Left kidney (tissue), 8 donors: ENCODE measurements at places on chromosomes 12 and 14. TPM values are rescaled to one million over a fixed set of nuclear protein-coding genes. Genes with fewer than 3 reads are reported as not detected.
A peak's percentile ranks its signal among the peaks of the same experiment; 100 is the strongest.

- DNase-seq, result no peak
Measured at GRCh38 chr14:103127861-103128598, 4.8 kb downstream of the TNFAIP2 start.

The NELL2 gene
- 26.0 TPM for polyA plus RNA-seq

The PITPNM2 gene
- 6.5 TPM for polyA plus RNA-seq

- no peak for DNase-seq
Measured at GRCh38 chr14:72716476-72716875, 177.4 kb downstream of the DPF3 start.

GRCh38 chr12:45667761-45668160, 61.7 kb upstream of the ARID2 start:
- no peak for DNase-seq

DNA sequence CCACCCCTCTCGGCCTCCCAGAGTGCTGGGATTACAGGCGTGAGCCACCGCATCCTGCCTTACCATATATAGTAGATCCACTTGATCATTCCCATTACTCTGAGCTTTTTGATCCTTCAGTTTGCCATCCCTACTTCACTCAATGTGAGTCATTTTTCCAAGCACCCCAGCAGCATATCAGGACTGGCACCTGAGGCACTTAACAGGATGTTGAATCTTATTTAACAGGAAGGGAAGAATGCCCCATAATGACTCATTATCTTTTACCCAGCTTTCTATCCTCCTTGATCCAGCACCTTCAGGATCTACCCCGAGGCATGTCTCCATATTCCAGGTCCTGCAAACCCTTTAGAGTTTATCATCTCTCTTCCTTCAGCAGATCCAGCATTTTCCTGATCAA, 84.9 kb upstream of the CMKLR1 start:
- DNase-seq, result no peak

GRCh38 chr12:107027636-107028053, 40.7 kb upstream of the MTERF2 start:
- peak; percentile 63 for DNase-seq

- no peak for DNase-seq
Measured at GRCh38 chr14:68286667-68287066, 467.1 kb downstream of the RAD51B start.

GRCh38 chr12:114403690-114404066, 2.3 kb downstream of the TBX5 start:
- no peak for DNase-seq

The CBLN3 gene
- polyA plus RNA-seq, result 3.7 TPM

DNA sequence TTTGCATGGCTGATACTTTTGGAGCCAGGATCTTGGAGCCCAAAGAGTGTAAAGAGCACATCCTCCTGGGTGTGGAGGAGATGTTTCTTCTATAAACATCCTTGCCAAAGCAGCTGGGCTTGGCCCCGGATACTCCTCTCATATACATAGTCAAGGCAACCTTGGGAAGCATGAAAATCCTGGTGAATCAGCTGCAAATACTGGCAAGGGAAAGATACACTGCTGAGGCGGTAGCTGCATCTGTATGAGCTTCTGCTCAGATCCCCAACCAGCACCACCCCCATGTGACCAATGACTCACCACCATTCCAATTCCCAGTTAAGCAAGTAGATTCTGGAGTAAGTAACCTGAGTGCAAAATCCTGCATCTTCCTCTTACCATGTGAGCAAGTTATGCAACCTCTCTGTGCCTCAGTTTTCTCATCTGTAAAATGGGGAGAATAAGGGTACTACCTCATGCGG, 567.4 kb downstream of the MED13L start:
- no peak for DNase-seq

GRCh38 chr12:19959353-19959752, 409.0 kb upstream of the PDE3A start:
- DNase-seq, result no peak

DNA sequence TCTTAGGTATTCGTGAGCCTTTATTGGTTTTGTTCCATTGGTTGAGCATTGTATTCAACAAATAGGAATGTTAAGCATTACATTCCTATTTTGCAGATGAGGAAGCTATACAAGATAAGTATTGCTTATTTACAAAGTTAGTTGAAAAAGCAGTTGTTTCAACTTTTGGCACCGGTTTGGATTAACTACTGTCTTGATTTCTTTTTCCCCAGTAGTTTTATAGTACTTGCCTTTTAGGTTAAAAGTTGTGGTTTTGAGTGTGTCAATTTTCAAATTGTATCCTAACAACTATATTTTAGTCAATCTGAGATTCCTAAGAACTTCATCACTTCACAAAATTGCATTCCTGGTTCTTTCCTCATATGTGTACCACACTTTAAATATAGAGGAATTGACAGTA, 23.8 kb upstream of the MBIP start:
- DNase-seq, result no peak

GRCh38 chr12:60210756-60211155, 614.9 kb downstream of the SLC16A7 start:
- DNase-seq, result no peak

- peak; percentile 48 for DNase-seq
Measured at GRCh38 chr14:69335371-69335771, 62.7 kb downstream of the ERH start.

- no peak for DNase-seq
Measured at GRCh38 chr12:85798122-85798521, 38.1 kb downstream of the RASSF9 start.

GRCh38 chr14:59245809-59246295, 57.4 kb downstream of the DAAM1 start:
- DNase-seq, result no peak

- no peak for DNase-seq
Measured at GRCh38 chr12:1054117-1054870, 63.3 kb downstream of the ERC1 start.

DNA sequence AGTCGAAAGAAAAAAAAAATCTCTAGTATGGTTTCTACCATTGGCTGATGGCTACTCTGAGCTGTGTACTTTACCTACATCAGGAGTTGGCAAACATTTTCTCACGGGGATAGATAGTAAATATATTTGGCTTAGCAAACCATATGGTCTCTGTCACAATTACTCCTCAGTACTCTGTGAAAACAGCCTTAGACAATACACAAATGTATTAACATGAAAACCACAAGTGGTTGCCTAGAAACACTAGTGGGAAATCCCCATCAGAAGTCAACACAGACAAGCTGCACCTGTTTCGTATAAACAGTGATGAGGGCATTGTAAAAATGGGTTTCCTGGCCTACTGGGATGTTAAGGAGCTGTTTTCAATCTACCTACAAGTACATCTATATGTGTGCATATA, 84.6 kb upstream of the NAV3 start:
- no peak for DNase-seq

The CNTN1 gene
- polyA plus RNA-seq, result 35.7 TPM

- DNase-seq, result no peak
Measured at GRCh38 chr12:16658699-16659098, 52.7 kb upstream of the LMO3 start.

- DNase-seq, result no peak
Measured at GRCh38 chr14:68340262-68340661, 452.6 kb downstream of the ZFP36L1 start.

DNA sequence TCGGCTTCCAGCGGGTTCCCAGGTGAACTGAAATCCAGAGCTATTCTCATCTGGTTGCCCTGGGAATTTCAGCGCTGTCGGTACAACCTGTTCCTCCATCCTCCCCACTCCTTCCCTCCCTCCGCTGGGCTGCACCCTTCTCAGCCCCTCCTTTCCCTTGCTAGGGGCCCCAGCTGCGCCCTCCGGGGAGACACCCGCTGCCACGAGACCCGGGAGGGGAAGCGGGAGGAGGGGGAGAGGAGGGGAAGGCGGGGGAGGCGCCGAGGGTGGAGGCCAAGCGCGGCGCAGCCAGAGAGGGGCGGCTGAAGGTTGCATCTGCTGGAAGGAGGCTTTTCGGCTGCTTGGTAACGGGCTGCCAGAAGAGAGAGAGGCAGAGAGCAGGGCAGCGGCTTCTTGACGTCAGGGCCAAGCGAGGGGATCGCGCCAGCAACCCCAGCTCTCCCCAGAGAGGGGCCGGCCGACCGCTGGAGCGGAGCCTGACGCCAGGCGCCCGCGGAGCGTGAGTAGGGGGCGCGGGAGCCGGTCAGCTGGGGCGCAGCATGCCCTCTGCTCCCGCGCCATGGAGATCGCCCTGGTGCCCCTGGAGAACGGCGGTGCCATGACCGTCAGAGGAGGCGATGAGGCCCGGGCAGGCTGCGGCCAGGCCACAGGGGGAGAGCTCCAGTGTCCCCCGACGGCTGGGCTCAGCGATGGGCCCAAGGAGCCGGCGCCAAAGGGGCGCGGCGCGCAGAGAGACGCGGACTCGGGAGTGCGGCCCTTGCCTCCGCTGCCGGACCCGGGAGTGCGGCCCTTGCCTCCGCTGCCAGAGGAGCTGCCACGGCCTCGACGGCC, at the start of gene KCNA5:
Gene KCNA5, plus strand, starts transcription at position 291 of the 831 bp plus-strand sequence. Its CDS starts 269 bp downstream, at position 560.
- peak; percentile 59 for DNase-seq

The SRGAP1 gene
- polyA plus RNA-seq, result 29.7 TPM

GRCh38 chr12:90280564-90281058, 572.0 kb upstream of the ATP2B1 start:
- DNase-seq, result no peak

The SLC8A3 gene
- 0.62 TPM for polyA plus RNA-seq

DNA sequence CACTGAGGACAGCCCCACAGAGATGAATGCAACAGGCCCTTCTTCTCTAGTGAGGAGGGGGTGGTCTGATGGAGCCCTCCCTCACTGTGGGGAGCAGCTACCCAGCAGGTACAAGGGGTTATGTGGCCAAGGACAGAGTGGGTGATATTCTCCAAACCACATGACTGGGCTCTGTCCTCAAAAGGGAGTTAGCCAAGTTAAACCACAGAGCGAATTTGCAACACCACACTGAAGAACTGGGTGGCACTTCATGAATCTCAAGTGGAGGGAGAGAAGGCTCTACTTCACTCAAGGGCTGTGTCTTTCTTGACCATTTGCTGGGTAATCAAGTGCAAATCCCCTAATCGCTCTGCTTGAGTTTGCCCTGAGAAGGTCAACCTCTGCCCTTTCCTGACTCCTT, 12.5 kb downstream of the GPR68 start:
- DNase-seq, result no peak

GRCh38 chr14:56199095-56199981, 81.1 kb downstream of the PELI2 start:
- DNase-seq, result no peak

The GRIP1 gene
- polyA plus RNA-seq, result 26.9 TPM

DNA sequence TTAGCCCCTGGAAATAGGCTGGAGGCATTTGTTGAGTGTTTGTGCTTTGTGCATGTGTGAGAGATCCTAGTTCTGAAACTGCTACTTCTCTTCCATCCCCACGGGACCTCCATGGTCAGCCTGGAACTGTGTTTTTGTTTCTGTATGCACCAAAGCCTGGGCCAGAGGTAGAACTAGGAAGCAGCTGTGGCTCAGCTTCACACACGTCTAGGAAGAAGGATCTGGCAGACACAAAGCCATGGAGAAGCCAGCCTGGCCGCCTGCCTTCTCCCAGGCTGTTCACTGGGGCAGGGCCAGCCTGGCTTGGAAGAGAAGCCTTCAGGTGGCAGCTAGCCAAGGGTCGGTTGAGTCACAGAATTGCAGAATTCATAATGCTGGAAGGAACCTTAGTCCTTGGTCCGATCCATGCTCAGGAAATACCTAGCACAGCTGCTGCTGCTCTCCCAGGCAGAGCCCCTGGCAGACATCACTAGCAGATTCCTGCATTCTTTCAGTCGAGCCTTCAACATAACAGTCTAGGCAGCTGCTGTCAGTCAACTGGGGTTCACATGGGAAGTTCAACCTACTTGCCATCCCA, 27.0 kb downstream of the RIN3 start:
- peak; percentile 17 for DNase-seq

- no peak for DNase-seq
Measured at GRCh38 chr12:130053651-130054069, 108.6 kb upstream of the FZD10 start.

GRCh38 chr12:9668161-9669018, 1.1 kb upstream of the CLEC2D start:
- no peak for DNase-seq

DNA sequence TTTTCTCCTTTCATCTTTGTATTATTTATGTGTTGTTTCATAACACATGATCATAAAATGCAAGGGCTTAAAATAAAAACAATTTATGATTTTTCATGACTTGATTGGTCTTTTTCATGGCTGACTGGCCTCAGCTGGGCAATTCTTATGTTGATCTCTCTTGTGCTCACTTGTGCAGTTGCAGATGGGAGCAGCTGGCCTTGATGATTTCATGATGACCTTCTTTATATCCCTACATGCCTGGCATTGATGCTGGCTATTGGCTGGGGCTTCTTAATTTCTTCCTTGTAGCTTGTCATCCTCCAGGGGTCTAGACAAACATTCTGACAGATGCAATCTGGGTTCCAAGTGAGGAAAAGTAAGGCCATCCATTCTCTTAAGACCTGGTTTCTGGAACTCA, 1832.8 kb upstream of the FLRT2 start:
- DNase-seq, result no peak

The CIROP gene
- polyA plus RNA-seq, result not detected

The ENDOU gene
- polyA plus RNA-seq, result 0.40 TPM

The KRT4 gene
- 0.47 TPM for polyA plus RNA-seq

DNA sequence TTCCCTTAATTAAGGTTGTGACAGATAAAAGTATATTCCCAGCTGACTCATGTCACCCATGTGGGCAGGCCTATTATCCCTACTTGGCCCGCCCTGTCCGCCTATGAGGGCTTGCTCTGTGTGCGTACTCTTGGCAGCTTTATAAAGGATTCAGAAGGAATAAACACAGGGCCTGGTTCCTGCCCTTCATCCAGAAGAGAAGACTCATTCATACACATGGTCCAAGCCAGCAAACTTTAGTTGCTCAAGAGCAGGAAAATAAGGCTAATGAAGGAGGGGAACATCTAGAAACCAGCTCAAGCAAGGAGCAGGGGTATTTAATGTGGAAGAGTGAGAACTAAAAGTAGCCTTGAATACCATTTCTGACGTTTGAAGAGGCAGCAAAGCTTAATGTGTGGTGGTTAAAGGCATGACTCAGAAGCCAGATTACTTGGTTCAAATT, 141.9 kb downstream of the CRADD start:
- DNase-seq, result no peak

- DNase-seq, result no peak
Measured at GRCh38 chr12:125492354-125493270, 427.4 kb downstream of the AACS start.

DNA sequence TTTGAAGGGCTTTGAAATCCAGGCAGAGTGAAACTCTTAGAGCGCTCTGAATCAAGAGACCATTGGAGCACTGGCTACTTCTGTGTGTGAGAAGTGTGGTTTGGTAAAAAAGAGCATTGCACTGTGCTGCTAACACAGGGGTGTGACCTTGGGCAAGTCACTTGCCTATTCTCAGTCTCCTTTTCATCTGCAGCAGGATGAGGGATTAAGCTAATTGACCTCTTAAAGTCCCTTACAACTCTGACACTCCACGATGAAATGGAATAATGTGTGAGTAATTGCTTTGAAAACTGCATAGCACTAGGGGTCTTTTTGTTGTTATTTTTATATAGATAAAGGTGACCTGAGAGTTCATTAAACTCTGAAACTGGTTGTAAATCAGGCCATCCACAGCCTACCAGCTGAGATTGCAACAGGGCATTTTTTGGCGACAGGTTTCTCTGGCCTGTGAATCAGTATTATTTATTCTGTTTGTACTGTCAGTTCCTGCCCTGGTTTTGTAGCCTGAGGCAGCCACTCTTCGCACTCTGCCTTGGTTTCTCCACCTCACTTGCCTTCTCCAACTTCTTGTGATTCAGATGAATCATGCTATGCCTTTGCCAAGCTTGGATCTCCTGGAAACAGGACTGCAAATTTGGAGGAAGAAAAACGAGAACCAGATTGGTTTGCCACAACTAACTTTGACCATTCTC, 159.9 kb upstream of the PARP11 start:
- no peak for DNase-seq

GRCh38 chr12:51160814-51161459, 12.0 kb downstream of the TFCP2 start:
- DNase-seq, result no peak

GRCh38 chr14:96351986-96352385, 11.2 kb downstream of the ATG2B start:
- DNase-seq, result no peak
